ENCODE measurements at places on chromosomes 5 and 9.

DNA sequence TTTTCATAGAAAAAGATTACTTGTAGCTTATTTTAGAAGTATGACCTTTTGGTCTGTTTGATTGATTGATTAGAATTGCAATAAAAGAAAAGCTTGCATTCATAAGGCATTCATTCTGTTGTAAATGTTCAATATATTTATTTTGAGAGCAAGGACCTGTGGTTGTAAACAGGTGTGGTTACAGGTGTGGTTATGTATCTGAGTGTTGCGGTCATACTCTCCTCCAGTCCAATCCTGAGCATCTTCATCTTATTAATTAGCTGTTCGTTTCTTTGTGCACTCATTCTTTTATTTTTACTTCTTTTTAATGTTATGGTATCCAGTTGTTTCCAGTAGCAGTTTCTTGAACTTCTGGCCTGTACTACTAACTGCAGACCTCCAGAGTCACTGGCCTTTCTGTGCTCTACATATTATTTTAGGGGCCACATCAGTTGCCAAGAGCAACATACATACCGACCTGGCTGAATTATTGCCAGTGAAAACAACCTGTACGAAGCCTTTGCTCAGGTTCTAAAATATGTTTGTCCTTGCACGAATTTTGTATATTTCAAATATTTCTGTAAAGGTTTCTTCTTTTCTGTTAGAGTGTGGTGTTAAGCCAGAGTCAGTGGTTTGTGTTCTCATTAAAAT is 128.7 kb downstream of the CDC42SE2 start:
- DNase-seq, result no peak

GRCh38 chr5:126967808-126968466 is 62.4 kb downstream of the MARCHF3 start:
- no peak for DNase-seq

DNA sequence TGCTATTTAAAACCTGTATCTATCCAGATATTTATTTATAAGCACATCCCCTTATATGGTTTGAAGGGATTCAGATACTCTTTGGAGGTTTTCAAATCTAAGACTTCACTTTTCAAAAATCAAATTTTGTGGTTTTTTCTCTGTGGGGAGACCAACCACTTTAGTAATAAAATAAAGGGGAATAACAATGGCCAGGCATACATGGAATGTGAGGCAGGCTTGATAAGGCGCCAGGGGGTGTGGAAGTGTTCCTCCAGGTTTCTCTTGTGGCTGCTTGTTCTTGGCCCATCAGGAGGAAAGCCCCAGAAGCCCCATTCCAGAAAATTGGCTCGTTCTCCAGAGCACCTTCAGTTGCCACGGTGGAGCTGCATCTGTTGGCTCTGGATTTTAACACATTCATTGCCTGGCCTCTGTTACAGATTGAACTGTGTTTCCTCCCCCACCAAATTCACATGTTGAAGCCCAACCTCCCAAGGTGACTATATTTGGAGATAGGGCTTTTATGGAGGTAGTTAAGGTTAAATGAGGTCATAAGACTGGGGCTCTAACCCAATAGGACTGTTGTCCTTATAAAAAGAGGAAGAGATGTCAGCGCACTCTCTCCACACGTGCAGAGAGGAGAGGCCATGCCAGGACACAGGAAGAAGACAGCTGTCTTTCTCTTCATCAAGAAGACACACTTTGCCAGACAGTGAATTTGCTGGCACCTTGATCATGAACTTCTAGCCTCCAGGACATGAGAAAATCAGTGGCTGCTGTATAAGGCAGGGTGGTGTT is 195.9 kb downstream of the TMEM38B start:
- no peak for DNase-seq

GRCh38 chr5:113489299-113489698 is 1.0 kb upstream of the MCC start:
- DNase-seq, result peak; percentile 98

DNA sequence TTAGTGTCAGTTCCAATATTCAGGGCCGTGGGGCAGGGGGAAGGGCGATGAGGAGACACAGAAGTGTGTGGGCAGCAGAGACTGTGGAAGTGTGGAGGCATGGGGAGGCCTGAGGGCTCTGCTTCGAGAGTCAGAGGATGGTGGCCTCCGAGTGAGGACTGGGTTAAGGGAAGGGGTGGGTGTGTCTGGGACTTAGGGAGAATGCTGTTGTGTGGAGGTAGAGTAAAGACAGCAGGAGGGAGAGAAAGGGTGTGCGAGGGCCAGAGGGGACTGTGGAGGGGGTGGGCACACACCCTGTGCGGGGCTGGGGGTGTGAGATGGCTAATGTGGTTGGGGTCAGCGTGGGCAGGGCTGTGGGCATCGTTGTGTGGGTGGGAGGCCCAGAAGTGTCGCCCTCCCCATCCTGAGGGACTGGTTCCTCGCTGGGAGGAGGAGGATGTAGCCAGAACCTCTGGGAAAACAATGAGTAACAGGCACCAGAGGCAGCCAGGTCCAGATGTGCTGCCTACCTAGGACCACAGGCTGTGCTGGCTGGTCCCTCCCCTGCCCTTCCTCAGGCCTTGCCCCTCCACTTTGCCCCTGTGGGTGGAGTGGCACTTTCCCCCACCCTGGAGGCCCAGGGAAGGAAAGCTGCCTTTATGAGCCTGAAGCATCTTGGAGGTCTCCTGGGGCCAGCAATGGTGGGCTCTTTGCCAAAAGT is 4.2 kb downstream of the USP20 start:
- no peak for DNase-seq

Data from kidney tubule cell (primary cell).